ENCODE measurements at places on chromosomes 3 and 15. TPM values are rescaled to one million over a fixed set of nuclear protein-coding genes. Genes with fewer than 3 reads are reported as not detected.

Gene GOLGA8M
- 3.7 TPM for total RNA-seq

Gene ENTPD3
- 1.9 TPM for total RNA-seq

Gene ARF4
- total RNA-seq, result 128 TPM

Gene HIGD2B
- total RNA-seq, result not detected

Gene RHOA
- total RNA-seq, result 299 TPM
